Colonic mucosa (tissue), 4 donors: ENCODE measurements at places on chromosomes 7 and 10. TPM values are rescaled to one million over a fixed set of nuclear protein-coding genes. Genes with fewer than 3 reads are reported as not detected.

CFAP70 gene
- total RNA-seq, result 0.64 TPM

GRCh38 chr10:92677708-92678107 lies 12.0 kb upstream of the HHEX start:
- DNase-seq, result no peak

- DNase-seq, result no peak
Observed at GRCh38 chr10:48684792-48685623, at the start of gene WDFY4. TSS of gene WDFY4 (plus strand) at chr10:48684873. CDS start at chr10:48709733, 24,860 bp downstream.

DNA sequence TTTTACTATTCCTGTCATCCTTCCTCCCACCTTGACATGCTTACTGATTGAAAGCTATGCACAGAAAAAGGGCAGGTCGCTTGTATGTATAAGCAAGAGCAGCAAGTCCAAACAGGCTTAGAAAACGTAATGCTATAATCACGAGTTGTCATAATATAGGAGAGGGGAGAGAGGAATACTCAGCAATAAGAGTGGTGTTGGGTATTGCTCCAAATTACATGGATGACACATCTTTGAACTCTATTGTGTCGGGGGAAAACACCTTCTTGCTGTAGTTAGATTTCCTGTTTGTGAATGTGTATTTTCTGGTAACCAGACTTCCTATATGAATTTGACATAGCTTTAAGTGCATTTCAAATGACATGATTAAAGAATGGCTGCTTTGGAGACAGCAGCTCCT lies 7.5 kb downstream of the MET start:
- no peak for DNase-seq

DNA sequence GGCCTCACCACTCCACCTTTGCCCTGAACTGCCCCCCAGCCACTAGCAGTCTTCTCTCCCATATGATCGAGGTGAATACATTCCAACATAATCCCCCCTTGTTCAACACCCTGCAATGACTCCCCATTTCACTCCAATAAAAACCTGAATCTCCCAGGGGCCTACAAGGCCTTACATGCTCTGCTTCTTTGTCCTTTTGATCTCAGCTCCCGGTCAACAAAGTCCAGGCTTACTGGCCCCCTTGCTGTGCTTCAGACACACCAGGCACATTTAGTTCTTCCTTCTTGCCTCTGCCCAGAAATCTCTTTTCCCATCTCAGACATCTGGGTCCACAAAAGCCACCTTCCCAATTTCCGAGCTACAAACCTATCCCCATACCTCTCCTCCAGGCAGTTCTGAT lies 14.0 kb downstream of the MET start:
- DNase-seq, result no peak

- DNase-seq, result no peak
Observed at GRCh38 chr7:133871757-133872156, 255.4 kb upstream of the LRGUK start.

DNA sequence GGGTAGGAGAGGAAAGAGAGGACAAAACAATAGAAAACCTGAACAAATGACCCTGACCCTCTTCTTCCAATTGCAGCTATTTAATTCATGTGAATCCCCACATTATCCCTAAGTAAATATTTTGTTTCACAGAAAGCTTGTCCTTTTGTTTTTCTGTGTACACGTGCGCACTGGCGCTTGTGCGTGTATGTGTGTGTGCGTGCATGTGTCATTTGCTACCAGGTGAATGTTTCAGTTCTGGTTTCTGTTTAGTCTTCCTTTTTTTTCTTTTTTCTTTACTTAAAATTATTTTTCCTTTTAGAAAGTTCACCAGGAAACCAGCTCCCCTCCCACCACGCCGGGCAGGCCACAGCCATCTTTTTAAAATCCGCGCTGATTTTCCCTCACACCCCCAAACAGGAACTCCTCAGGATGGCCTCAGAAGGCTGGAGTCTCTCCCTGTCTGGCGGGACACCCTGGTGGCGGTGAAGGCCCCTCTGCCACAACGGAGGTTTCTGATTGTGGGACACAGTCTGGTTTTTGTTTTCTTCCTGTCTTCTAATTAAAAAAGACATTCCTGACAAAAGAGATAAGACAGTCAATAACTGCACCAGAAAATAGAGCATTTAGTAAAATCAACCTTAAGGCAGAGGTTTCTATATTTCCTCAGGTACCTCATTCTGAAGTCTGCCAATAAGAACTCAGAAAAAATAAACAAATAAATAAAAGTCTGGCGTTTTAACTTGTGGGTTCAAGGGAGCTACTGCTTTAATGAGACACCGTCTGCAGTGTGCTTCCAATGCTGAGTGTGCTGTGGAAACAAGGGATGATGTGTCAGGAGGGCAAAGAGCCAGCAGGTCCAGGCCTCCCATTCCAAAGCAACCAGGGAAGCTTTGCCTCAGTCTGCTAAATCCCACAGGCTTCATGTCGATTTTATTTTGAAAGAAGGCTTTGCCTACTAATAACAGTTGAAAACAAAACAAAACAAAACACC lies 17.4 kb downstream of the IRF5 start:
- no peak for DNase-seq

- no peak for DNase-seq
Observed at GRCh38 chr10:27660268-27660667, 85.4 kb downstream of the MKX start.
